Kidney (tissue), 22 donors: ENCODE measurements at places on chromosomes 11 and 22. TPM values are rescaled to one million over a fixed set of nuclear protein-coding genes. Genes with fewer than 3 reads are reported as not detected.

GRCh38 chr11:57390535-57390934 lies at the start of gene PRG2:
Gene PRG2 (minus strand): TSS chr11:57390650. CDS start chr11:57389944, 706 bp downstream.
- H3K4me1 ChIP-seq: no peaks in the 10 kb centered on the region
- no peaks in the 10 kb centered on the region for H3K27me3 ChIP-seq
- no peak for DNase-seq
- no peak within 1 kb of the TSS for H3K4me3 ChIP-seq
- no peaks in the 10 kb centered on the region for H3K36me3 ChIP-seq

- no peaks in the 10 kb centered on the region for H3K27me3 ChIP-seq
- H3K4me1 ChIP-seq: peaks cover 11% of the 10 kb centered on the region
- DNase-seq: no peak
- H3K36me3 ChIP-seq: peaks cover 3% of the 10 kb centered on the region
- H3K27ac ChIP-seq: no peak overlapping the region
- H3K4me3 ChIP-seq: no peak overlapping the region
Measured at GRCh38 chr22:46661221-46661851, 41.1 kb downstream of the GRAMD4 start.

DNA sequence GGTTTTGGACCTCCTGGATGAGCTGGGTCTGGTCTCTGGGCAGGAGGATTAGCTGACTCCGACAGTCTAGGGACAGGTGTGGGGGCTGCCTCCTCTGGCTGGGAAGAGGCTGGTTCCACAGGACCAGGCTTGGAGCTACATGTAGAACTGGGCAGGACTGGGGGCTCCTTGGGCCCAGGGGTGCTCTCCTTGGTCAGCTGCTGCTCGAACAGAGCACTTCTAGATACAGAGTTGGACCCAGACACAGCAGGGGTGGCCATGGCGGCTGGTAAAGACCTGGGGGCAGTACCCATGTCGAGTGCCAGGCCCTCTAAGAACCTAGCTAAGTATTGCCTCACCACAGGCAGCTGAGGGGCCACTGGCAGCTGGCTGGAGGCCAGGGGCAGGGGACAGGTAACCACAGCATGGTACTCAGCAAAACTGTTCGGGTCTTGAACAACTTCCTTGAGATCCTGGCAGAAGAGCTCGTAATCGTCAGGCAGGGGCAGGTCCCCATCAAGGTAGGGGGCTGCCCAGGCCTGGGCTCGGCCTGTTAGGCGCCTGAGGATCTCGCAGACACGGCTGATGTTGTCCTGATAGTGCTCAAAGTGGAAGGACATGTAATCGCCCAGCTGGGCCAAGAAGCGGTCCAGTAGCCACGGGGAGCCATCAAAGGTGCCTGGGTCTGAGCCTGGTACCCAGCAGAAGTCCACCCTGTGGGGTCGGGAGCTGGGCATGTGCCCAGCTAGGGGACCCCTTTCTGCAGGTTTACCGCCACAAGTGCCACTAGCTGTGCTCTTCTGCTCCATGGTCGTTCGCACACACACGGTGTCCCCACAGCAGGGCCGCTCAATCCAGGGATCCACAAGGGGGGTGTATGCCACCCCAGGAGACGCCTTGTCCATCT lies 3.1 kb downstream of the GNB1L start:
- no peak overlapping the region for H3K4me3 ChIP-seq
- peak; percentile 57 for DNase-seq
- H3K27ac ChIP-seq: no peak overlapping the region
- H3K36me3 ChIP-seq: no peaks in the 10 kb centered on the region

DNA sequence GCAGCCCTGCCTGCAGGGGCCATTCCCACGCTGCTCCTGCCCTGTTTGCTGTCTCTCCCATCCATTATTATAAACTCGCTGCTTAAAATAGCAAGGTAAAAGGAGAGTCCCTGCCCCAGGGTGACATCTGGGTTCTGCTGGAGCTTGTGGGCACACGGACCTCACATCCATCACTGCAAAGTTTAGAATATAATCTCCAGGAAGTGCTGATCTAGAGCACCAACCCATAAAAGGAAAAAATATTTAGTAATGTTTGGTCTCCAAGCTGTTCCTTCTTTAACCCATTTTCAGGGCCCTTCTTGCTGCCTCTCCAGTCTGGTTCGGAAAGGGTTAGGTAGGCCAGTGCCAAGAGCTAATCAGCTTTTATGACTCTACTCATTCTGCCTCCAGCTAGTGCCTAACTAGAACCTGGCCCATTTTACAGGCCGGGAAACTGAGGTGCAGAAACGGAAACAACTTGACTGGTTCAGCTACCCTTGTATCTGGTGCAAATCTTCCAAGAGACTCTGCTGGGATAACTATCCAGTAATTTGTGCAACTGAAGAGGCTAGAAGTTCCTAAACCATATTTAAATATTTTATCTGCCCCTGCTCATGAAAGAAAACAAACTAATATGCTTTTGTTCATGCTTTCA lies 37.5 kb downstream of the IRAG1 start:
- no peak for DNase-seq
- no peak overlapping the region for H3K4me3 ChIP-seq
- H3K27ac ChIP-seq: peak overlapping the region; percentile 29
- H3K27me3 ChIP-seq: no peaks in the 10 kb centered on the region
- peaks cover 27% of the 10 kb centered on the region for H3K4me1 ChIP-seq

GRCh38 chr11:33692013-33692504 lies 8.6 kb downstream of the C11orf91 start:
- DNase-seq: no peak
- H3K27me3 ChIP-seq: no peaks in the 10 kb centered on the region
- H3K4me1 ChIP-seq: peaks cover 45% of the 10 kb centered on the region
- H3K27ac ChIP-seq: peak overlapping the region; percentile 96
- H3K4me3 ChIP-seq: peak overlapping the region; percentile 21

GRCh38 chr11:122795307-122795706 lies 43.0 kb upstream of the CRTAM start:
- DNase-seq: no peak
- no peaks in the 10 kb centered on the region for H3K4me1 ChIP-seq
- no peaks in the 10 kb centered on the region for H3K27me3 ChIP-seq
- H3K27ac ChIP-seq: no peak overlapping the region
- H3K36me3 ChIP-seq: no peaks in the 10 kb centered on the region

DNA sequence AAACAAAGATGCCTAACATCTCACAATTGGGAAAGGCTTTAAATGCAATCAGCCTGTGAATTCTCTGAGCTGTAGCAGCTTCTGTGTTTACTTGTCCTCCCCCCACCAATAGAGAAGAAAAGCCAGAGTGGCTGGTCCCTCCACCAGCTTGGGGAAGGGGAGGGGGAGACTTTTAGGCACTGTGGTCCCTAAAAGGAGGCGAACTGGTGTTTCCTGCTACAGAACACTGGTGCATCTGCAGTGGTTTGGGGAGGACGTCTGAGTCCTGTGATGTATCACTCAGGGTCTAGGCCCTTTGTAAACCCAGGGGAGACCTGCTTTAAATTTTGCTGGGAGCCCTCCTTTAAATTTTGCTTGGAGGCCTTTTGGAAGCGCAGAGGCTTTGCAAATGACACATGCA lies 16.9 kb downstream of the TNRC6B start:
- H3K36me3 ChIP-seq: no peaks in the 10 kb centered on the region
- H3K27me3 ChIP-seq: no peaks in the 10 kb centered on the region
- H3K4me1 ChIP-seq: peaks cover 3% of the 10 kb centered on the region
- no peak overlapping the region for H3K4me3 ChIP-seq
- DNase-seq: no peak

TSSK2 gene
- total RNA-seq: not detected

DNA sequence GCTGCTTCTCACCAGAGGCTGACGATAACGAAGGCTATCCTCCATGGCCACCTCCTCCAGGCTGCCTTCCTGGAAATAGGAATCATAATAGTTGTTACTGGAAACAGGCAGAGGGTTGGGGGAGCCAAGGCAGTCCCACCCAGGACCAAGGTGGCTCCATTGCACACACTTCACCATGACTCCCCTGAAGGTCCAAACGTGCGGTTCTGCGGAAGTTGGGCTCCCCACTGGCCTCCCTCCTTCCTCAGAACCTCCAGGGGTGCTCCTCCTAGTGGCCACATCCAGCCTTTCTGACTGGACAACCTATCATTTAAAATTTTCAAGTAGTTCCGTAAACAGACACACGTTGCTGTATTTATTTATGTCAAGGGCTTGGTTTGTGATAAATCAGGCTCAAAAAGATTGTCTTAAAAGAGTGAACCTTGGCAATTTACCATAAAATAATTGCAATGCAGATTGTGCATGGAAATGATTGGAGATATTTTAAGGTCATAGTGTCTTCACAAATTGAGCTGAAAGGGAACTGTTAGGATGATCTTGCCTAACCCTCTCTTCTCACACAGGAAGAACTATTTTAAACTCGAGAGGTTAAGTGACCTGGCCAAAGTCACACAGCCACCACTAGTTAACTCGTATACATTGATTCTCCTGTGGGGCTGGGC lies 1.4 kb upstream of the TCN2 start:
- peak overlapping the region; percentile 74 for H3K4me3 ChIP-seq
- no peaks in the 10 kb centered on the region for H3K27me3 ChIP-seq
- H3K4me1 ChIP-seq: peaks cover 3% of the 10 kb centered on the region
- H3K27ac ChIP-seq: no peak overlapping the region
- H3K36me3 ChIP-seq: no peaks in the 10 kb centered on the region

GRCh38 chr22:38313384-38313955 lies 3.8 kb downstream of the CSNK1E start:
- no peaks in the 10 kb centered on the region for H3K36me3 ChIP-seq
- H3K27me3 ChIP-seq: no peaks in the 10 kb centered on the region
- DNase-seq: peak; percentile 46
- H3K27ac ChIP-seq: peak overlapping the region; percentile 95
- H3K4me1 ChIP-seq: peaks cover 7% of the 10 kb centered on the region

DNA sequence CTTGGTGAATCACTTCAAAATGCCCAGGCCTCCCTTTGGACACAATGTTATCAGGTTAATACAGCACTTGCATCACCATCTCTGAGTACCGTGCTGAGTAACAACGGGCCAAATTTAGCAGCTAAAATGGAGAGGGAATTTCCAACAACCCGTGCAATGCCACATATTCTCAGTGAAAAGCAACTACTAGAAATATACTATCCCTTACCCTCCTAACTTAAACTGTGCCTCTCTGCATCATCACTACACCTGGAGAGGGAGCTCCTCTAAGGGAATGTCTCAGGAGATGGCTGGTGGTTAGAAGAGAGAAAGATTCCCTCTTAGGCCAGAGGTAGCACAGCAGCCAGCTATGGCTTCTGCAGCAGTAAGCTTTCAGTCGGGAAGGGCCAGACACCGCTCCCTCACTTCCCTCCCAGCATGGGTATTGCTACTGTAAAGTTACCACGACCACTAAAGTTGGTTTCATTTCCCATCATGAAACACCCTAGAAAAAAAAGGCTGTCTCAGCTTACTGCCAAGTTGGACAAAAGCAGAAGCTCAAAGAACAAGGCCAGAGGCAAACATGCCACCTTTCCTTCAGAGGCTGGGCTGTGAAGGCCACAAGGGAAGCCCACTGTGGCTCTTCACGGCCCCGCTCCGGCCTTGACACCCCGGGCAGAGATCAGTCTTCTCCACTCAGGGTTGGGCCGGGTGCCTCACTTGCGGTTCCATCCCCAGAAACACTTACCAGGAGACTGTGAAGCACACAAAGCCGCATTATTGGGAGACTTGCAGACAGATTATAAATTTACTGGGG lies 3.9 kb downstream of the MAML2 start:
- peak overlapping the region; percentile 93 for H3K27ac ChIP-seq
- no peaks in the 10 kb centered on the region for H3K27me3 ChIP-seq
- peaks cover 17% of the 10 kb centered on the region for H3K4me1 ChIP-seq
- DNase-seq: peak; percentile 28
- peak overlapping the region; percentile 30 for H3K4me3 ChIP-seq

TRMT112 gene
- 172 TPM for total RNA-seq

DNA sequence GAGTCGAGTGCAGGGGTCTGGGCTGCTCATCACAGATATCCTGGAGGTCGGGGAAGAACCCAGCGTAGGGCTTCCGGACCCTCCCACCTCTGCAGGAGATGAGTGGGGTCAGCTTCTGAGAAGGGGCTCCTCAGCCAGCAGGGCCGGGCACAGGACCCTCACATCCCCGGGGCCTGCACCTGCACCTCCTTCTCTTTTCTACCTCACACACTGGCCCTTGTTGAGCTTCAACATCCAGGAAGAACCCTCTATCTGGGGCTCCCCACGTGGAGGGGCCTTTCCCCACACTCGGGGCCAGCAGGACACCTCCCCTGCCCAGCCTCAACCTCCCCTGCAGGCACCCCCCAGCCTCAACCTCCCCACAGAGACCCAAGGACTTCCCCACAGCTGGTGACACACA lies 299.4 kb downstream of the CTTN start:
- H3K27ac ChIP-seq: no peak overlapping the region
- peak; percentile 60 for DNase-seq
- H3K36me3 ChIP-seq: peaks cover 8% of the 10 kb centered on the region
- no peaks in the 10 kb centered on the region for H3K27me3 ChIP-seq
- H3K4me3 ChIP-seq: no peak overlapping the region

DNA sequence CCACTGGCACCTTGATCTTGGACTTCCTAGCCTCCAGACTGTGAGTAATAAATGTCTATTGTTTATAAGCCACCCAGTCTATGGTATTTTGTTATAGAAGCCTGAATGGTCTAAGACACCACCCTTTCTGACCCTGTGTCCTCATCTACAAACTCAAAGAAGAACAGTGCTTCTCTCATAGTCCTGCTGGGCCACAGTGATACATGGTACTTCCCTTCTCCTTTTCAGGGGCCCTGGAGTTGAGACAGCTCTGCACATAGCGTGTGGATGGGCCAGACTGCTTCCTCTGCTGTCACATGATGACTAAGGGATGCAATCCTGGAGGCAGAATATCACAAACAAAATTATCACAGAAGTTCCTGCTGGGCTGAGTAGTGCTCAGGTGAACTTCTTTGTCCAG lies 5.0 kb downstream of the KCNJ11 start:
- H3K27ac ChIP-seq: no peak overlapping the region
- H3K36me3 ChIP-seq: peaks cover 4% of the 10 kb centered on the region
- H3K4me3 ChIP-seq: no peak overlapping the region
- DNase-seq: no peak

- no peaks in the 10 kb centered on the region for H3K4me1 ChIP-seq
- H3K27ac ChIP-seq: no peak overlapping the region
- no peaks in the 10 kb centered on the region for H3K36me3 ChIP-seq
- no peaks in the 10 kb centered on the region for H3K27me3 ChIP-seq
- H3K4me3 ChIP-seq: no peak overlapping the region
Measured at GRCh38 chr22:49390954-49391353, 436.7 kb downstream of the BRD1 start.

DNA sequence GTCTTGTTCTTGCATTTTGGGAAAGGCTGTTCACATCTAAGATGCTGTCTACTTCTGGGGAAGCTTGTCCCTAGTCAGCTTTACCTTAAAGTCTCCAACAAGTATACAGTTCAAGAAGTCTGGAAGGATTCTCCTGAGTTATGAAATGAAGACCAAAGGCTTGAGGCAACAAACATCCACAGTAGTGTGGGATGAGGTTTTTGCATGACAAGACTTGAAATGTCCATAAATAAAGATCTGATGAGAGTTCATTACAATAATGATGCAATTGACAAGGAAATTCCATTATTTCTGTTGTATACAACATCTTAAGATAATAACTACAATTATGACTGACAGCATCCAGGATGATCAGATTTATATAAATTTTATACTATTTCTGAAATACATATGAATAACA lies 21.3 kb upstream of the KDM4E start:
- H3K27ac ChIP-seq: no peak overlapping the region
- H3K4me1 ChIP-seq: no peaks in the 10 kb centered on the region
- no peak overlapping the region for H3K4me3 ChIP-seq
- no peaks in the 10 kb centered on the region for H3K27me3 ChIP-seq
- H3K36me3 ChIP-seq: no peaks in the 10 kb centered on the region
- no peak for DNase-seq

- no peak overlapping the region for H3K4me3 ChIP-seq
- no peaks in the 10 kb centered on the region for H3K36me3 ChIP-seq
- H3K4me1 ChIP-seq: no peaks in the 10 kb centered on the region
- no peaks in the 10 kb centered on the region for H3K27me3 ChIP-seq
Measured at GRCh38 chr11:122468965-122469364, 186.6 kb upstream of the UBASH3B start.
